ENCODE measurements at places on chromosomes 5 and 9. TPM values are rescaled to one million over a fixed set of nuclear protein-coding genes. Genes with fewer than 3 reads are reported as not detected.

- DNase-seq = peak; percentile 79
Measured at GRCh38 chr5:135977375-135977928, 22.7 kb upstream of the LECT2 start.

DNA sequence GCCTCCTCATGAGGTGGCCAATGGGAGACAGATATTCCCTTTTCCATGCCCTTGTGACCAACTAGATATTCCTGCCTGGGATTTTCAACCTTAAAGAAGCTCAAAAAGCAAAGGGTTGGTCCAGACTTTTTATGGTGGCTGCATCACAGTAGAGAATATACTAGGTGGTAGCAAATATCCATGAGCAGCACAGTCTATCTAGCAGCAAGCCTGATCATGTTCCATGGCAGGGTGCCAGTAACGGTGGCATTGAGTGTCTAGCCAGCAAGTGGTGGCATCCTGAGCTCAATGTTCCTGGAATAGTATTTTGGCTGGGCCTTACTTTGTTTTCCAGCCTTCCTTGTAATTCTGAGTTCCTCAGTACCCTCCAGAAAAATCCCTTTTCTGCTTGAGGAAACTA lies 25.8 kb downstream of the CDC25C start:
- no peak for DNase-seq

Gene FCN2
- not detected for total RNA-seq

GRCh38 chr9:134253606-134254205 lies 72.5 kb upstream of the RXRA start:
- DNase-seq = no peak

DNA sequence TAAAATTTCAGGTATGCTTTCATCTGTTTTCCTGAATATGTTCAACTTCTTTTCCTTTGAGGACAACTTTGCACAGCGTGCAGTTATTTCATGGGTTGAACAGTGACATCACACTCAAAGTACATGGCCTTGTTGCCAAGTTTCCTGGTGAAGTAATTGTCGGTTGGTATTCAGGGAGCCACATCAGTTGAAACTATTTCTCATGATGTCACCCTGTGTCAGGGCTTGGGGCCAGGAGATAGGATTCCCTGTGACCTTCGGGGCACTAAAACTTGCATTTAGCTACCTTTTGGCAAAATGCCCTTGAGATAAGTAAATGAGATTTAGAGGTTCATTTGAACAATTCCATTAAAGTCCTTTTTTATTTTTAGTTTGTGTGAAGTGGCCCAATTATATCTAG lies 383.9 kb downstream of the SH3GL2 start:
- no peak for DNase-seq

DNA sequence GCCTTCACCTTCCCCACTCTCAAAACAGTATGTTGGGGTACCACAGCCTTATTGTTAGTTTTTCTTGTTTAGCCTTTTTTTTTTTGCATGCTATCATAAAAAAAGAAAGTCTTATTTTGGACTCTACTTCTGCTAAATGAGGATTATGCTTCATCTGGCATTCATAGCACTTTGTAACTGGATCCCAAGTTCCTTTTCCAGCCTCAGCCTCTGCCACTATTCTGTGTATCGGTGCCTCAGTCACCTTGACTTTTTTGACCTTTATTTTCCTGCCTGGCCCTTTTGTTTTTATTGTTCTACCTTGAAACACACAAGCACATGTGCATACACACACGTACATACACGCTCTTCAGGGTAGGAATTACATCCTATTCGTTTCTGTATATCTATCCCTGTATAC lies 8.5 kb upstream of the MAML1 start:
- DNase-seq = no peak

Gene SPATA6L
- total RNA-seq = 2.5 TPM

DNA sequence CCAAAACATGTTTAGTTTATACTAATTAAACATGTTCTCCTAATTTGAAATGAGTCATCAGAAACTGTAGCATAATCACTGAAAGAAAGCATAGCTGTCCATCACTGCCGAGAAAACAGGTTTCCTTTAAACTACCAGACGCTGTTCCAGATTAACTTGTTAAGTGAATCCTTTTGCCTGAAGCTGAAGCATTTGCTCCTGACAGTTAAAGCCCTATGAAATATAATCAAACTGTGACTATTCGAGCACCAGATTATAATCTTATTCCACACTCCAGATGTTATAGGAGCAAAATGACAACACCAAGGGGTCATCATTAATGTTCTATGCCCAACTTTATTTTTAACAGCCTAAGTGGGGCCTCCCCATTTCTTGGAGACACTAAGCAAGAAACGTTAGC lies 86.0 kb upstream of the CTSL start:
- no peak for DNase-seq

DNA sequence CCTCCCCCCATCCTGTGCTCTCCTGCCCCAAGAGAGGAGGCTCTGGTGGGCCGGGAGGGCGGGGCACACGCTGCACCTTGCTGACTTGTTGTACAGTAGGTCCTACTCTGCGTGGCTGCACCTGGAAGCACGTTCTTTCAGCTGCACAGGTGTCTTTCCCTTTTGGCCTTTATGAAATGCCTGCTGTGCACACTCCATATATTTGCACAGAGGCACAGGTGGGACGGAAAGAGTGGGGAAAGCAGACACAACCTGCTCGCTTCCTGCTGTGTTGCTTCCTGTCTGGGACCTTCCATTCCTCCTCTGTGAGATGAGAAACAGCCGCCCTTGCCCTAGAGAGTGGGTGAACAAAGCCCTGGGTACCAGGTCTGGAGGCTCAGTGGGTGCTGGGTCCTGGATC lies 4.8 kb downstream of the USP20 start:
- DNase-seq = no peak

DNA sequence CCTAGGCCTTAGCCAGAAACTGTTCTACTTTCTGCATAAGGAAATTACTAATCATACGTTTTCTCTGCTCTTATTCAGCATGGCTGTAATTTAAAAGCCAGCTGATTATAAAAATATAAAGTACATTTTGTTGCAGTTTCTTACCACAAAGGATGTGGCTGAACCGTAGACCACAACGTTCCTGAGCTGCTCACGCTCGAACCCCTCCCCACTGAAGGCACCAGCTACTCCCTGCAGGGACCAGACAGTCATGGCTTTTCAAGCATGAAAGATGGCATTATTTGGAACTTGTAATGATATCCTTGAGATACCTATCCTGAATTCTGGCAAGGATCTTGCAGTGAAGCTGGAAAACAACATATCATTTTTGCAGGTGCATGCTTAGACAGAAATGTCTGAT lies 91.8 kb upstream of the DMRT1 start:
- no peak for DNase-seq

DNA sequence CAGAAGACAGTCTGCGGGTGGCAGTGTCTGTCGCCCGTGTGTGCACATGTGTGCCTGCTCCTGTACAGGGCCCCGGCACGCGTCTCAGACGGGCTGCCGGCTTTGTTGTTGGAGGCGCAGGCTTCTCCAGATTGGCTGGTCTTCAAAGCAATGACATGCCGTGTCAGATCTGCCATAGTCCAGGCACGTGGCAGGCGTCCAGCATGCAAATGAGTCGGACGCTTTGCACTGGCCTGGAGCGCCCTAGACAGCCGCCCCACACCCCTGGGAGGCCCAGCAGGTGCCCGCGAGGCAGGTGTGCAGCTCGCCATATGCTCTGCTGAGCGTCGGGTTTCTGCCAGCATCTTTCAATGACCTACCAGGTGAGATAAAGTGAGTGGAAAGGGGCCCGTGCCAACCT lies 71.5 kb downstream of the GADD45G start:
- no peak for DNase-seq

GRCh38 chr5:61658592-61659008 lies 326.5 kb downstream of the ZSWIM6 start:
- peak; percentile 88 for DNase-seq

GRCh38 chr9:8632493-8632892 lies 832.9 kb upstream of the DMAC1 start:
- no peak for DNase-seq

DNA sequence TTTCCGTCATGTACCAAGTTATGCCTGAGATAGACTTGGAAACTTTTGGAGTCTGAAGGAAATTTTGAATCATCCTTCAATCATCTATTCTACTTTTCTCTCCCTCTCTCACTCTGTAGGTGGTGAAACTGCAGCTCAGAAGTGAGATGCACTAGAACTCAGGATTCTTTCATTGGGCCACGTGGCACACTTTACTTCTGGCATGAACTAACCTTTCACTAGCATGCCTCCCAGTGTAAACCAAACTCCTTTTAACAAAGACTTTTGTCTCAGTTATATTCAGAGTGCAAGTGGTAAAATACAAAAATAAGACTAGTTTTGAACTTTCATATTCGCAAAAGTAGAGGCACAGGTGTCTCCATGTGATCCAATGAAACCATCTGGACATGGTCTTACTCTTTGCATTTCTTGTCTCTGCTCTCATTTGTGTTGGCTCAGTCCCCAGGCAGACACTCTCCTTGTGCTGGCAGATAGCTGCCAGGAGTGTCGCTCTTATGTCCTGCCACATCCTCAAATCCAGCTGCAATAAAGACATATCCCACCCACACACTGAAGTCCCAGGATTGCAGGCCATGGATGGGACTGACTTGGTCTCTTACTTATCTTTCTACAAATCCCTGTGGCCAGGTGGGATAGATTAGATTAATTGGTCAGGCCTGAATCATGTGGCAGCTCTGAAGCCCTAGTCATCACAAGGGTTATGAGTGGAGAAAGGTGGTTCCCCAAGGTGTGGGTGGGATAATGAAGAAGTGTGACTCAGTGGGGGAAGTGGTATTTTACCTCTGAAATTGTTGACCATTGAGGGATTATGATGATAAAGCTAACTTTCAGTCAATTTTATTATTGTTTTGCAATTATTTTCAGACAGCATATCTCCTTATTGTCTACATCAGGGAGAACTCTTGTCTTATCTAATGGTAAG lies 267.5 kb downstream of the GABRB2 start:
- no peak for DNase-seq

GRCh38 chr5:64040490-64040889 lies 78.2 kb upstream of the HTR1A start:
- no peak for DNase-seq

DNA sequence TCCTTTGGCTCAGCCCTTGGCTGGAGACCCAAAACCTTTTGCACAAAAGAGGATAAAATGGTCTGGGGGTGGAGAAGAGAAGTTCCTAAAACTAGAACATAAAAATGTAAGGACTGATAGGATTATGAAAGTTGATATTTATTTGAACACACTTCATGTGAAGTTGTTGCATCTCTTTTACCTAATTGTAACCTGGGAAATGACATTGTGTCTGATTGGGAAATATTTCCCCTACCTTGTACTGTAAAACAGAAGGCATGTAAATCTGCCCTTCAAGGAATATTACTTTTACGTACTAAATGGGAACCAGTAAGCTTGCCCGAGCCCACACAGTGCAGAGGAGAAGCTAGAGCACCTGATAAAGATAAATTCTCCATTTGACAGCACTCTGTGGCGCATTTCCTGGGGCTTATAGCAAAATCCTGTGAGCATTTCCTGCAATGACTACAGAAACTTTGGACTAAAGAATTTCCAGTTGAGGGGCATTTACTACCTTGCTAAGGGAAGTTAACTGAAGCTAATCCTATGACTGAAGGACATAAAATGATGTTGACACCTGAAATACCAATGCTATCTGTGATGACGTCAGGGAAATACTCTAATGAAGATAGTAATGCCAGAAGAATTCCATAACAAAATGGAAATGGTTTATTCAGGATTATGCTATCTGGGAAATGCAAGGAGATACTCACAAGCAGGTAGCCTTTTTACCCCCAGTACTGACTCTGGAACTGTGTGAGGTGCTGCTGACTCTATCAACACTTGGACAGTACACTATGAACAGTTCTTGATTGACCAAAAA lies 78.3 kb upstream of the LIFR start:
- peak; percentile 72 for DNase-seq

GRCh38 chr9:122378236-122378635 lies 7.4 kb downstream of the PTGS1 start:
- DNase-seq = no peak

- DNase-seq = peak; percentile 91
Measured at GRCh38 chr9:96383165-96383942, at the start of gene SLC35D2. Gene SLC35D2 (minus strand): TSS chr9:96383711. CDS start chr9:96383634, 77 bp downstream.

GRCh38 chr9:112323378-112323854 lies 10.0 kb downstream of the PTBP3 start:
- DNase-seq = no peak

DNA sequence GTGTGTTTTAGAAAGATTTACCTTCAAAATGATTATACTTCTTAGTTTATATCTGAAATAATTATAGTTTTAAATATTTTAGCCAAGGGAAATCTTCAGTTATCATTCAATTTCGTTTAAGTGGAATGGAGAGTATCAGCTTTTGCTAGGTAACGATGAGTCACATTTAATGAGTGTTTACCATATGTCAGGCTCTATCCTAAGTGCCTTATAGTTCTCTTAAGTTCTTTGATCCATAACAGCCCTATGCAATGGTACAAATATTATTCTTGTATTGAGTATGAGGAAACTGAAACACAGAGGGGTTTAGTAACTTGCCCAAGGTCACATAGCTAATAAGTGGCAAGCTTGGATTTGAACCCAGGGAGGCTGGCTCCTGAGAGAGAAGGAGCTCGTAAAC lies 37.5 kb upstream of the SHB start:
- no peak for DNase-seq

All from hepatocyte (in vitro differentiated cells).